ENCODE measurements at places on chromosomes 11 and 22. TPM values are rescaled to one million over a fixed set of nuclear protein-coding genes. Genes with fewer than 3 reads are reported as not detected.

The IGSF22 gene
- total RNA-seq, result not detected

The CCDC116 gene
- total RNA-seq, result 0.26 TPM

The UCP3 gene
- 0.09 TPM for total RNA-seq

The WT1 gene
- total RNA-seq, result not detected

The NKAPD1 gene
- total RNA-seq, result 13.7 TPM

The TEAD1 gene
- total RNA-seq, result 48.9 TPM

The CCDC83 gene
- not detected for total RNA-seq

The TUBA8 gene
- total RNA-seq, result 0.63 TPM

The OTOG gene
- total RNA-seq, result not detected

The FGF4 gene
- not detected for total RNA-seq

The P4HA3 gene
- total RNA-seq, result 2.9 TPM

The OR1S2 gene
- not detected for total RNA-seq

The TMPRSS6 gene
- total RNA-seq, result not detected

The CASP5 gene
- total RNA-seq, result under 0.01 TPM

The CATSPER1 gene
- under 0.01 TPM for total RNA-seq

The OR8D1 gene
- under 0.01 TPM for total RNA-seq

The MAPK8IP2 gene
- total RNA-seq, result 0.32 TPM

The SLC25A18 gene
- total RNA-seq, result not detected

The DNAJB7 gene
- total RNA-seq, result not detected

The MICAL2 gene
- 30.5 TPM for total RNA-seq

The OR52I1 gene
- total RNA-seq, result not detected

The UPK3A gene
- not detected for total RNA-seq

All from bronchial smooth muscle cell (primary cell).